ENCODE measurements at places on chromosomes 1 and 21.

DNA sequence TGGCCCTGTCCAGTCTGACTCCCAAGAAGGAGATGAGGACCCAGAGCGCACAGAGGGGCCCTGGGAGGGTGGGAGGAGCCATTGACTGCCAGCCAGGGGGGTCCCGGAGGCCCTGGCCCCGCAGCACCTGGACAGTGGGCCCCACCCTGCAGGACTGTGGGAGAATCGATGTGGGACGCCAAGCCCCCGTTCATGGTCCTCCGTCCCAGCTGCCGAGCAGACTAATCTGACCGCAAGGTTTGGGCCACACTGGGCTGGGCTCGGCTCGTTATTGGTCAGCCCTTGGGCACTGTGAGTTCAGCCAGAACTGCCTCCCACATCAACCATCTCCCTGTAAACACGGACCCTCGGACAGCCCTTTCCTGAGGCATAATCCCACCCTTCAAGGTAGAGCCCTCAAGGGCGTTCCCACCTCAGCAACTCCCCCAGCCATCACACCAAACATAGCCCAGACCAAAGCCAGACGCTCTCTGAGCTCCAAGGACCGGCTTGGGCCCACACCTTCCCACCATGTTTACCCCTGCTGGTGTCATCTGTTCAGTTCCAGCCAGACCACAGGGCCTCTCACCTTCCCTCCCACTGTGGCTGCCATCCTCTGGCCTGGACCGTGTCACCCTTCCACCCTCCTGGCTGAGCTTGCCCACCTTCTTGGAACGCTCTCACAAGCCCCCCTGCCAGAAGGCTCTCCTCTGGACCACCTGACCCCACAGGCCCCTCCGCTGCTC lies 16.2 kb upstream of the POFUT2 start:
- DNase-seq: no peak

DNA sequence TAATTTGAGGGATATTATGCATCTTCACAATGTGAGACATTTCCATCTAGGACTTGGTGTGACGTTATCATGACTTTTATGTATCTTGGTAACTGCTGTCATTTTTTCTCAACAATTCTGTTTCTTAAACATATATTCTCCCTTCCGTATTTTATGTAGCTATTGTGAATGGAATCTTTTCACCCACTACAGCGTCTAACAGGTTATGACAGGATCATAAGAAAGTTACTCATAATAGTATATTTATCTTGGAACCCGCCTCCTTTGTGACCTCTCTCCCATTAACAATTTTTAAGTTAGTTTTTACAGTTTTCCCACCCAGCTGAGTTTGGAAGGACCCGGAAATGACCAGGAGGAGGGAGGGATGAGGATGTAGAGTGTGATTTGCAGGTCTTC lies 6.8 kb upstream of the DMRTA2 start:
- DNase-seq: no peak

- no peak for DNase-seq
Observed at GRCh38 chr21:28944296-28944695, 48.4 kb downstream of the LTN1 start.

DNA sequence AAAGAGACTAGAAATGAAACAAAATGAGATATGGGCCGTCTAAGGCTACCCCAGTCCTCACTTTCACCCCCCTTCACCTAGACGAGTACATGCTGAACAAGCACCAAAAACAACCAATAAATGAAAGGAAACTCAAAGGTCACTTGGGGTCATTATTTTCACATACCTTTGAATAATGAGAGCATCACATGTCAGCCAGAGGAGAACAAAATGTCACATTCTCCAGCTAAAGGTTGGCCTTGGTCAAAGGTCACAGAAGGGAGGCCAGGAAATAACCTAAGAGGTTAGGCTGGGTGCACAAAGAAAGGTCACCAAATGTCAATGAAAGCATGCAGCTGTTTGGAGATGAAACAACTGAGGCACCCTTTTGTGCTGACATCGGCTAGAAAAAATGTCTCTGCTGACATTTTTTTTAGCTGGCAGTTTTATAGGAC lies 288.7 kb upstream of the USP25 start:
- no peak for DNase-seq

DNA sequence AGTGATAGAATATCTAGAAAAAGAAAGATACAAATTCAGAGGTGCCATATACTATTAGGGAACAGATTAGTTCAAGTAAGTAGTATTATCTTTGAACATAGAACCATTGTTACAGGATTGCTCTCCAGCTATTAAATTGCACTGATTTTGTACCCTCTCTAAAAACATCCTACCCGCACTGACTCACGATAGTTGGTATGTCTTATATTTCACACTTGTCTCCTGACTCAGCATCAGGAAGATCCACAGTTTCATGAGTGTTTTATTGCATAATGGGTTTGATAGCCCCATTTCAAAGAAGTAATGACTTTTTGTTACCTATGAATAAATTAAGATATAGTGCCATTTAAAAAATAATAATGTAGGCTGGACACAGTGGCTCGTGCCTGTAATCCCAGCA lies 6.0 kb downstream of the TATDN3 start:
- no peak for DNase-seq

DNA sequence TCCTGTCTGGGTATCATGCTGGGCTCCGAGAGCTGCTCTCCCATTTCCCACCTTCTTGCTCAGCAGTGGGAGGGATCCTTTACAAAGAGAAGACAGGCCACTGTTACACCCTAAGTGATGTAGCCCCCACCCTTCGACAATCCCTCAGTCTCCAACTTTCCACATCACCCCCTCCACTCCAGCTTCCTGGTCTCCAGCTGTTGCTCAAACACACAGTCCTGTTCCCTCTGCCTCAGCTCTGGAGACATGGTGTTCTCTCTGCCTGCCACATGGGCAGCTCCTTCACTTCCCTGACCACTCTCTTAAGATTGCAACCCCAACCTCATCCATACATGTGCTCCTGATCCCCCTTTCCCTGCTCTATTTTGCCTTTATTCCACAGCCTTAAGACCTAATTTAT lies 37.7 kb downstream of the SLC30A1 start:
- no peak for DNase-seq

- no peak for DNase-seq
Observed at GRCh38 chr1:78003882-78004718, 639 bp upstream of the DNAJB4 start.

- no peak for DNase-seq
Observed at GRCh38 chr1:203692565-203693470, 66.2 kb downstream of the ATP2B4 start.

- DNase-seq: no peak
Observed at GRCh38 chr21:45781741-45782140, 138.2 kb downstream of the PCBP3 start.

DNA sequence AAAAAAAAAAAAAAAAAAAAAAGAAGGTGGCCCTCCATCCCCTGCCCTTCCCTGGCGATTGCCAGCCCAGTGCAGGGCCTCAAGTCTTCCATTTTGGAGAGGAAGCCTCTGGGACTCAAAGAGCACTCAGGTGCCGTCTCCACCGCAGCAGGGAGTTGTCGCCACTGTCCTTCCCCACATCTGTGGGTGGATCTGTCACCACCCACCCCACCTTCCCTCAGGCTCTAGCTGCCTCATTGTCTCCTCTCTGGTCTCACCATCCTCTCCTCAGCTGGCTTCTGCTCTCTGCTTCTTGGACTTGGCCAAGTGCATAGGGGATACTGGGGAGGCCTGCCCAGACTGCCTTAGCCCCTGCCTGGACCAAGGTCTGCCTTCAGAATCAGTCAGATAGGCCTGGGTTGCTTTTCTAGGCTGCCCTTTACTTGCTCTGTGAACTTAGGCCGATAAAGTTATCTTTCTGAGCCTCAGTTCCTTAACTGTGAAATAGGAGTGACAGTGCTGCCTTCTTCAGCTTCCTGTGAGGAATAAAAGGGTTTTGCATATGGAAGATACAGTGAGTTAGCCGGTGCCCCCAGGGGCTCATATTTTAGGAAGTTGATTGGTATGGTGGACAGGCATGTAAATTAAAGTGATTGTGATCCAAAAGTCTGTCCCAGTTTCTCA lies 15.8 kb downstream of the RCC1 start:
- DNase-seq: no peak

- no peak for DNase-seq
Observed at GRCh38 chr1:107941531-107941930, 23.4 kb downstream of the VAV3 start.

DNA sequence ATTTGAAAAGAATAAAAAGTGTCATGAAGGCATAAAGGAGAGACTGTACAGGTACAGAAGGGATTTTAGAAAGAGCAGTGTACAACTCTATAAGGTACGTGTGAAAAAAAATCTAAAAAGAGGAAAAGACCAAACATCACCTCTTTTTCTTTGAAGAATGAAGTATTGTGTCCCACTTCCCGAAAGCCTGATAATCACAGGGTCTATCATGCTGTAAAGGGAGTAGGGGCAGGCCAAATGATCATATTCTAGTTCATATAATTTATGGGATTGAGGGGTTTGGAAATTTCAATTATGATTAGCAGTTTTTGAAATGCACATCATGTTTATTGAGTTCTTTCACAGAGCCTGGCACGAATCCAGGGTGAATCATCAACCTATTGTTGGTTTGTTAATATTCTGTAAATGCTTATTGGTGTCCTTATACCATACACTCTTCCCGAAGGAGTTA lies 910 bp upstream of the RERE start:
- no peak for DNase-seq

GRCh38 chr1:178500091-178500770 lies 3.5 kb upstream of the CLEC20A start:
- DNase-seq: no peak

Measured in H1 (cell line).